Smooth muscle cell of the coronary artery (primary cell): ENCODE measurements at places on chromosomes 2 and 18. TPM values are rescaled to one million over a fixed set of nuclear protein-coding genes. Genes with fewer than 3 reads are reported as not detected.

The STEAP3 gene
- total RNA-seq: 10.7 and 13.8 TPM in 2 replicates

The PDE6D gene
- 5.0 and 13.1 TPM in 2 replicates for total RNA-seq

The SERPINB7 gene
- 4.7 TPM in 1 of 2 replicates, not detected in the other for total RNA-seq

The RTP5 gene
- not detected in 2 replicates for total RNA-seq

The TCF23 gene
- 0.82 TPM in 1 of 2 replicates, not detected in the other for total RNA-seq

The RBM43 gene
- 3.9 TPM in 2 replicates for total RNA-seq
